NCI-H774 (cell line): ENCODE measurements at places on chromosomes 3 and 15.
A peak's percentile ranks its signal among the peaks of the same experiment; 100 is the strongest.

GRCh38 chr15:70244978-70245542, 147.3 kb upstream of the TLE3 start:
- no peak for DNase-seq

- DNase-seq, result peak; percentile 8
Measured at GRCh38 chr3:30012941-30013543, 593.4 kb upstream of the TGFBR2 start.

GRCh38 chr3:155231792-155232191, 61.7 kb downstream of the STRIT1 start:
- no peak for DNase-seq

GRCh38 chr15:29613951-29614382, 208.3 kb downstream of the TJP1 start:
- peak; percentile 14 for DNase-seq

- no peak for DNase-seq
Measured at GRCh38 chr15:29472901-29473445, 203.4 kb upstream of the NSMCE3 start.

- DNase-seq, result no peak
Measured at GRCh38 chr3:37918627-37919026, 56.9 kb downstream of the CTDSPL start.

DNA sequence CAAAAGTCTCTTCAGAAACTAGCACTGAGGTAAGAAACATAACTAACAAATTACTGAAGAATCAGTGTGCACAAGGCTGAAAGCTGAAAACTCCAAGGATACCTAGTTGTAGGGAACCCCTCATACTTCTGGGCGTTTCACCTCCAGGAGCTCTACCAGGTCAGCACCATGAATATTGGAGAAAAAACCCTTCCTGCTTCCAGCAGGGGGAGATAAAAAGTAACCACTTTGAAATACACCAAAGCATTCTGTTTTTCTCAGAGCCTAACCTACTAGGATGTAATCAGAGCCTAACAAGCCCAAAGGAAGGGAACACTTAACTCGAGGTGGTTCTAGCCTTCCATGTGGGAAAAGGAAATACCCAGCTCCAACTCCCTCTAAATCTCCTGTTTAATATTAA, 175.8 kb upstream of the MME start:
- DNase-seq, result no peak

DNA sequence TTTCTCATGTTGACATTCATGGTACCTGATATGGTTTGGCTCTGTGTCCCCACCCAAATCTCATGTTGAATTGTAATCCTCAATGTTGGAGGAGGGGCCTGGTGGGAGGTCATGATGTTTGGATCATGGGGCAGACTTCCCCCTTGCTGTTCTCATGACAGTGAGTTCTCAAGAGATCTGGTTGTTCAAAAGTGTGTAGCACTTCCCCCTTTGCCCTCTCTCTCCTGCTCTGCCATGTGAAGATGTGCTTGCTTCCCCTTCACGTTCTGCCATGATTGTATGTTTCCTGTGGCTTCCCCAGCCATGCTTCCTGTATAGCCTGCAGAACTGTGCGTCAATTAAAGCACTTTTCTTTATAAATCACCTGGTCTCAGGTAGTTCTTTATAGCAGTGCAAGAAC, 3.3 kb upstream of the UBL7 start:
- DNase-seq, result no peak

GRCh38 chr3:43316783-43317460, 30.6 kb downstream of the SNRK start:
- no peak for DNase-seq

- no peak for DNase-seq
Measured at GRCh38 chr3:123520656-123521055, 64.2 kb downstream of the HACD2 start.

DNA sequence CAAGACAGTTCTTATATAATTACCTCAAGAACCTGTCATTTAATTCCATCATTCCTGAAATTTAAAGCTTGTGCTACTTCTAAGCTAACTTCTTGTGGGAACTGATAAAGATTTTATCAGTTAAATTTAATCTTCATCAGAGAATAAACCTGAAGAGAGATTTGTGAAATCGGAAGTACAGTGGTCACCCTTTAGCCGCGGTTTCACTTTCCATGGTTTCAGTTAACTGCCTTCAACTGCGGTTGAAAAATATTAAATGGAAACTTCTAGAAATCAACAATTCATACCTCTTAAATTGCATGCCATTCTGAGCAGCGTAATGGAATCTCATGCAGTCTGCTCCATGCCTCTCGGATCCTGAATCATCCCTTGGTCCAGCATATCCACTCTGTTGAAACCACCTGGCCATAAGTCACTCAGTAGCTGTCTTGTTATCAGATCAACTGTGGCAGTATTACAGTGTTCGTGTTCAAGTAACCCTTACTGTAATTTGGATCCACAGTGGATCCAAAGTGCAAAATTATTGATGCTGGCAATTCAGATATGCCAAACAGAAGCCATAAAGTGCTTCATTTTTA, 626.1 kb downstream of the CADM2 start:
- no peak for DNase-seq

- DNase-seq, result no peak
Measured at GRCh38 chr3:107124885-107125284, 252.4 kb upstream of the CCDC54 start.

DNA sequence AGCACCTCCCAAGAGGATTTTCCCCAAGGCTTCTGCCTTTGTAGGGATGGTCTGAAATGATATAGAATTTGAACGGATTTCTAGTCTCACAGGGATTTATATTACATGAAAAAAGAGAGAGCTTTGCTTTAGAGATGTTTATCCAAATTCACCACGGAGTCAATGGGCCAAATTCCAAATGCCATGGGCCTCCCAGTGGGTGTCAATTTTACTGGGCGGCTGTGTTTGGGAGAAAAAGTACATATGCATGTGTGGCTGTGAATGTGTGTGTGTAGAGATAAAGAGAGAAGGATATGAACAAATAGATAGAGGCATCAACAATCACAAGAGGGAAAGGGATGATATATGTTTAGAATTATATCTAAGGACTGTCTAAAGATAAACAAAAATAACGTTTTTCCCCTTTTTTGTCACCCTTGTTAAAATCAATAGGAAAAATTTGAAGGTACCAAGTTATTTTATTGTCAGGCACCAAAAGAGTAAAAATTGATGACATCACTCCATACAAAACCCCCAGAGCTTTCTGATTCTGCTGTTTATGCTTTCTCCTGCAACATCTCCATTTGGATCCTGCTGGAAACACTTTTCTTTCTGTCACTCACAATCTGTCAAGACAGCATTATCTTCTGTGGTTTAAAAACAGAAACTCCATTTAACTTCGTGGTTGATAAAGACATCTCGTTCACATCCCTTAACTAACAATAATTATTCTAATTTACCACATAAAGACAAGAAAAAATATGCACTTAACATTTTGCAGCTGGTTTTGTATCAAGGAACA, 160.7 kb downstream of the FHIT start:
- DNase-seq, result no peak

- no peak for DNase-seq
Measured at GRCh38 chr15:73570355-73571032, 62.7 kb downstream of the NPTN start.

DNA sequence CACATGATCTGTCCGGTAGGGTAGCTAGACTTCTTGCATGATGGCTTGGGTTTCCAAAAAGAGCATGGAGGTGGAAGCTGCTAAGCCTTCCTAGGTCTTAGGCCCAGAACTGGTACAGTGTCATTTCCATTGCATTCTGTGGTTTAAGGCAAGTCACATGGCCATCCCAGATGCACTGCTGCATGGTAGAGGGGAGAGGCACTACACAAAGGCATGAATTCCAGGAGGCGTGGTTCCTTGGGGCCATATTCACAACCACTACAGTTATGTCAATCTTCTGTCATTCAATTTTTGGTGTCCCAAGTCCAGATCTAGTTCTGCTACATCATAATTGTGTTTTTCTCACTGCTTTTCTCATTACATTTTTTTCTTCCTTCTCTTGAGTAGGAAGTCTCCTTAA, 122.2 kb upstream of the CHRM5 start:
- DNase-seq, result no peak

DNA sequence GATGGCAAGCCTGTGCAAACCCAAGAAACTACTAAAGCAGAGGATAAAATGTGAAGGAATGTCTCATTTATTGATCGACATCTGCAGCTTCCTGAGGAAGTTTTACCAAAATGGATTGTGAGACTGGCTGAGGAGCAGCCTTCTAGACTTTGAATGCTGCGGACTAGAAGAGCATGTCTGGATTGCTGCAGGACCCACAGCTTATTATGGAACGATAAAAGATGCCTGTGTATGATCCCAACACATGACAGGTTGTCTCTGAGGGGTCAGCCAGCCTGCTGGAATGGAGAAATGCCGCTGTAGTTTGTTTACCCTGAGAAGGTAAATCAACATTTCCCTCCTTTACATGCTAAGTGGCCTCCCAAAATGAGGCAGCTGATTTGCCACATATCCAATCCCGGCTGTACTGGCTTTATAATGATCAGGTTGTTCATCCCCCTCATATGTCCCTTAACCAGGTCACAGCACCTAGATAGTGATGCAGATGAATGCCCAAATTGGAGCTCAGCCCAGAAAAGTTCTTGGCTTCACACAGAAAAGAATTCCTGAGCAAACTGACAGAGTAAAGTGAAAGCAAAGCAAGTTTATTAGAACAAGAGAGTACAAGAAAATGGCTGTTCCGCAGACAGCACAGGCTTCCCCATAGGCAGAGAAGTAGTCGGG, 63.9 kb downstream of the IL12A start:
- DNase-seq, result no peak

GRCh38 chr3:66036586-66037148, 2.1 kb downstream of the MAGI1 start:
- DNase-seq, result no peak

DNA sequence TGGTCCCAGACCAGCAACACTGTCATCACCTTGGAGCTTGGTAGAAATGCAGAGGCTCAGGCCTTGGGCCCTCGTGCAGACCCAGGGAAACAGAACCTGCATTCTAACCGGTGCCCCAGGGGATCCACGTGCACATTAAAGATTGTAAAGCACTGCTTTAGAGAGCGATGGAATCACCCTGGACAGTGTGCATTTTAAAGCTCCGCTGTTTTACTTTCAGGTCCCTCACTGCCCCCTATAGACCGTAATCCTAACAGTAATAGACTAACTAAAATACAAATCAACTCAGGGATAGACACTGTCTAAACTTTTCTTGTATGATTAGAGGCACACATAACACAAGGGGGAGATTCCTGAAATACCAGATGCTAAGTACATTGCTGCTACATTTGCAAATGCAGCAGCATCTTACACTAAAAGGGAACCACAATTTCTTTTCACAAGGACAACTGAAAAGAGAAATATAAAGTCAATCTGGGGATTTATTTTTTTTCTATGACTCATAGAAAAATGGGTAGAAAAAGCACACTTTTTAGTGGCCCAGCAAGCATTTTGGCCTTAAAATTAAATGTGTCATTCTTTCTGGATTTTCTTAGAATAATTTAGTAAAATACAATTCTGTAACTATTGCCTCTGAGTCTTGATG, 10.5 kb upstream of the SH3GL3 start:
- DNase-seq, result no peak

- no peak for DNase-seq
Measured at GRCh38 chr15:72911626-72912025, 128.1 kb upstream of the ADPGK start.

DNA sequence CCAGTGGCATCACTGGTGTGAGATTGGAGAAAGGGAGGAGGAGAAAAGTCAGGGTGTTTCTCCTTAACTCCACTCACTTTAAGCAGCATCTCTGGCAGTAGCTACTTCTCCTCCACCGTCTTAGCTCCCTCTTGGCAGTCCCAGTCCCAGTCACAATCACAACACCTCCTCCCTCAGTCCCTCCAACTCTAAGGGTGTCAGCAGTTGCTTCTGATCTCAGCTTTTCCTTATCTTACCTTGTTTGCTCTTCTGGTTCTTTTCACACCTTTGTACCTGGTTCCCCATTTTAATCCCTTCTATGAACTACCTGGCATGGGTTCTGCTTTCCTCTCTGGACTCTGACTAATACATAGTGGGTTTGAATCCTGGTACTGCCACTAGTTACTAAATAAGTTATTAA, 188.3 kb upstream of the CTDSPL start:
- no peak for DNase-seq

DNA sequence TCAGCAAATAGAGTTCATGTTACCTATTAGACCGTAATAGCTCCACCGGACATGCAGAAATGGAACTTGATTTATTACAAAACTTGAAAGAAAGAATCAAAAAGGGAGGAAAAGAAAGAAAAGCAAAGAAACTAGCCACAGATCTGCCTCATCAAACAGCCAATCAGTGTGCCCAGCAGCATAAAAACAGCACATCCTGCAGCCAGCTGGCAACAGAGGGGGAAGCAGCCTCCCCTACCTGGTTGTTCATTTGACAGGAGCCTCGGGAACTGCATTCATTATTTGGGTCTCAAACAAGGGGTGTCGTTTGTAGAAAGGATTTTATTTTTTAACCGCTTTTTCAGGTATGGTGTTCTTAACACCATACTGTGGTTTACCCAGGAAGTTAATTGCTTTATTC, 181.5 kb upstream of the TOPAZ1 start:
- no peak for DNase-seq

DNA sequence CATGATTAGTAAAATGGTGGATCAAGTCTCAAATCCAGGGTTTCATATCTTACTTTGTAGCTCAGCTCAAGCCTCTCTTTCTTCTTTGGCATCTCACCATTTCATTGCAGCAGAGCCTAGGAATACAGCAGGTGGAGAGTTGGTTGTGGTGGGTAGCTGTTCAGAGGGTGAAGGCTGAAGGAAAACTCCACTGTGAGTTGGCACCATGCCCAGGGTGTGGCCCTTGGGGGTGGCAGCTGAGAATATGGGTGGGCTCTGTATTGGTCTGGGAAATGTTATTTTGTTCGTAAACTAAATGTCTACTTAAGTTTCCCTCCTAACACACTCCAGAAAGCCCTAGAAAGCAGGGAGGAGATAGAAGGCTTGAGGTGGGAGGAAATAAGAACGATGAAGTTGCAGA, 1.7 kb upstream of the MAP1A start:
- DNase-seq, result no peak

DNA sequence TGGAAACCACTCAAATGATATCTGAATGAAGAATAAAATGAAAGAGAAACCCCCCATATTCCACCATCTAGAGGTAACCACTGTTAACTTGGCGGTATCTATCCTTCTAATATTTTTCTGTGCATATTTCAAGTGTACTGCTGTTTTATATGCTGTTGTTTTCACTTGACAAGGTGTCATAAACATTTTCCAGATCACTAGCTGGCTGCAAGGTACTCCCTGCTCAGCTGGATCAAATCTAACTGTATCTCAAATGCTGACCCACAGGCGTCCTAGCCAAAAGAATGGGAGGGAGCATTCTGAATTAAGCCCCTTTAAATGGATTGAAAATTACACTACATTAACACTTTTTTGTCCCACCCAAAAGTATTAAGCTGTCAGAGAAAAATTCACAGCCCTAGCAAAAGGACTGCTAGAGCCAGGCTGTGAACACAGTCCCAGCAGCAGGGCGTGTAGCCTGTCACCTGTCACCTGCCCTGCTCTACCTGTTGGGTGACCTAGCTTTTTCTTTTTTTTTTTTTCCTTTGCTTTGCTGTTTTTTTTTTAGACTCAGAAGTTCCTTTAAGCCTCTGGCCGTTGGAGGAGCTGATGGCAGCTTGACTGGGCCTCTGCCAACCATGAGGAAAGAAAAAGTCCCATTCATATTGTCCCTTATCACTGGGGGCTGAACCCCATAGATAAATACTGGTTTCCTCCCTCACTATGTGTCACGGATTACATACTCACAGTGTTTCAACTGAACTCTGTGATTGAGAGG, 93.7 kb upstream of the TSC22D2 start:
- DNase-seq, result peak; percentile 23
